Activated T-helper 17 cell treated with anti-CD3 and anti-CD28 coated beads, Interleukin-2, amount 50 U/mL, for 72 hours (primary cell): ENCODE measurements at places on chromosomes 4 and X. TPM values are rescaled to one million over a fixed set of nuclear protein-coding genes. Genes with fewer than 3 reads are reported as not detected.

DNA sequence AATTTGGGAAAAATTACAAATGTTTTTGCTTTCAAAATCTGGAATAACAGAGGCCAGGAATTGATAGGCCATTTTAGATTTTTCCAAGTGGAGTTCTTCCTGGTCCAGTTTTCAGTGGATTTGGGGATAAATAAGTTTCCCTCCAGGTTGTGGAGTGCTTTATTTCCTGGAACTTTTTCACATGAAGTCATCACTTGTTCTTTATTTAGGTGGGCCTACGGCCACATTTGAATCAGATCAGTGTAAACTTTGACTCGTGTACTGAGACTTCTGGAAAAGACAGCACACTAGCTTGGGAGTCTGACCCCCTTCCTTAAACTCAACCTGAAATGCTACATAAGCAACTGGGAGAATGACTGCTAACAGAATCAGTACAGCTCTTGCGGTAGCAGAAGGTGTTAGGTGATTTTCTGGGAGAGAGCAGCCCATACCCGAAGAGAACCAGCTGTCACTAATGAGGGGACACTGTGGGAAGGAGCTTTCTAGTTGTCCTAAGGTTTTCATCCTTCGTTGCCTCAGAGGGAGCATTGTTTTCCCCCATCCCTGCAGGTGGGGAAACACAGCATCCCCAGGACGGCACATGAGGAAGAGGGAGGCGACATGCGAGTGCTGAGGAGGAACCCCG is 235.2 kb upstream of the FAT1 start:
- no peak for ATAC-seq

DNA sequence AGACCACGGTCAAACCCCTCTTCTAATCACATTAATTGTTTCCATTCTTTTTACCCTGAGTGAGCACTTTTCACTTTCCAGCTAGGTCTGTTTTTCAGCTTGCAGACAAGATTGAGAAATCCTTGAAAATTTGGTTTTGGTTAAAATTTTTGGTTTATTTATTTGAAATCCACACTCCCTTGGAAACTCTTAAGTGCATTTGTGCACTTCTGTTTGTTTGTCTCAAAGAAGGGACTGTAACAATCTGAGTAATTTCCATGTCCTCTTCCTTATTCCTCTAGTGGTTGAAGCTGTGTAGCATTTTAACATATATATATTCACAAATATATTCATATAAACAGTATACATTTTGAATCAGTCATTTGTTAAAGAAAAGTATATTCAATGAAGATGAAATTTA is 333.3 kb downstream of the ANK2 start:
- ATAC-seq = no peak

DNA sequence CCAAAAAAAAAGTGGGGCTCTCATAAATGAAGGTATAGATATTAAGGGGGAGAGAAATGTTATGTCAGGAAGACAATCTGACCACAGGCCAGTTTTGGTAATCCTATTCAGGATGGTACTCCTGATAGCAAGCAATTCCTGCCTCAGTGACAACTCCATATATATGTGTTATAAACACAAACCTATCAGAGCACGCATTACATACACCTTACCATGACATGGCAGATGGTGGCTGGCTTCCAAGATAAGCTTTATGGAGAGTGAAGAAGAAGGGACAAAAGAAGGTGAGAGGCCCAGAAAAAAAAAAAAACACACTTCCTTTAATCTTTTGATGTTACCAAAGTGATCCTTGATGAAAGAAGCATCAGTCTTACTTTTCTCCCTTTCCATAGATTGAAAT is 29.5 kb upstream of the KDR start:
- no peak for ATAC-seq

FAM9C gene
- 0.21 TPM for total RNA-seq

GRCh38 chrX:16368696-16369095 is 201.4 kb downstream of the MAGEB17 start:
- no peak for ATAC-seq

- no peak for ATAC-seq
These were observed 41.8 kb downstream of the PHEX start for GRCh38 chrX:22073928-22074327.

DNA sequence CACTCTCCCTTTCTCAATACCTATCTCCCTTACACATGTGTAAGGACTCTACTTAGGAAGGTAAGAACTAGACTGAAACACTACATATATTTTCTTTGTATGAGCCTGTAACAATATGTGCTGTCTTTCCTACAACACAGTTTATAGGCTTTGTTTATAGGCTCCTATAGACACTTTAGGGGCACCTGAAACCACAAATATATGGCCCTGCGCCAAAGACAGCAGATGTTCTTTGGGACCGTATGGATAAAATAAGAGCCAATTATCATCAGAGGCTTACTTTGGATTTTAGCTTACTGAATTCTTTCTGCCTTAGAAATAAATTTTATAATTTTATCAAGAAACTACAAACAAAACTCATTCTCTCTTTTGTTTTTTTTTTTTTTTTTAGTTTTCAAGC is 16.6 kb upstream of the CXCL3 start:
- no peak for ATAC-seq

- no peak for ATAC-seq
These were observed 152.0 kb downstream of the BCOR start for GRCh38 chrX:39945709-39946108.

DNA sequence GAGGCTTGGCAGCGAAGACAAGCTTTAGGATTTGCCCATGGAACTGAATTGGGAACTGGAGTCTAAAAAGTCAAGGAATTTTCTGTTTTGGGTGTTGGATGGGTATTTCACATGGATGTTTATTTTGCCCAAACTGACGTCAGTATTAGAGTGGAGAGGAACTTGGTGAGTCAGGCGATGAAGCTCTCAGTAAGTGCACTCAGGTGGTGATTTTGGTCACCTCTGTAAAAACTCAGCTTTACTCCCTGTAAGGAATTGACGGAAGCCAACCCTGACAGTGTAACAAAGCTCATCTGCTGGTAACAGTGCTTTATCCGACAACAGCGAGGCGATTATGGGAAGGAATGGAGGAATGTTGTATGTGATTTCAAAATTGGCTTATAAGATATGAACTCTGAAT is 77.0 kb upstream of the PGRMC2 start:
- ATAC-seq = no peak

HSD17B11 gene
- total RNA-seq = 22.4 TPM

MAGEB17 gene
- not detected for total RNA-seq
